ENCODE measurements at places on chromosomes 1 and 21.

- ATAC-seq, result no peak
Measured at GRCh38 chr1:246000638-246001015, 506.5 kb downstream of the SMYD3 start.

DNA sequence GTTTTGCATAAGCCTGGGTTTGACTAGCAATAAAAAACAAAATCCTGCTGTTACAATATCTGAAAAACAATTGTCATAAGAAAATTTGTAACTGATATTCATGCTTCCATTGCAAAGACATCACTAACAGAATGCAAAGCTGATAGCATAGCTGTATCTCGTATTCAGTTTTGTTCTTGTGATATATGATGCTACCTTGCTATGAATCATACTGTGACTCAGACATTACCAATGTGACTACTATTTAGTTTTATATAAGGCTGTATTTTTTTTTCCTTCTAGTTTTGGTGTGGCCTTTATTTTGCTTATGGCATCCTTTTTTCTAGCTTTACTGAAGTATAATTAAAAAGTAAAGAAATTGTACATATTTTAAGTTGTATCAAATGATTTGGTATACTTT, 1381.8 kb downstream of the MRPL39 start:
- no peak for ATAC-seq

DNA sequence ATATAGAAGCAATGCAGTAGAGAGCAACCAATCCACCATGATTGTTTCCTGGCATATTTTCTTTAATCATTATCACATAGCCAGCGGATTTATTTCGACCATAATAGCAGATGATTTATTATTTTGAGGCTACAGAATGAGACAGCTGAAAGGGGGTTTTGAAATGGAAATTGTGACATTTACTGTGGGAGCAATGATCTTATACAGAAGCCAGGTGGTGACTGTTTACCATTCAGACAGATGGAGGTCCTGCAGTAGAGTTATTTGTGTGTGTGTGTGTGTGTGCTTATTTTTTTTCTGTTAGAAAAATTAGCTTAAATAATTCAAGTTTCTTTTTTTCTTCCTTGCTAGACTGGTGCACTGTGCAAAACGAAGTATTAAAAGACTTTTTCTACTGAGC, 1784.5 kb downstream of the MRPL39 start:
- ATAC-seq, result no peak

DNA sequence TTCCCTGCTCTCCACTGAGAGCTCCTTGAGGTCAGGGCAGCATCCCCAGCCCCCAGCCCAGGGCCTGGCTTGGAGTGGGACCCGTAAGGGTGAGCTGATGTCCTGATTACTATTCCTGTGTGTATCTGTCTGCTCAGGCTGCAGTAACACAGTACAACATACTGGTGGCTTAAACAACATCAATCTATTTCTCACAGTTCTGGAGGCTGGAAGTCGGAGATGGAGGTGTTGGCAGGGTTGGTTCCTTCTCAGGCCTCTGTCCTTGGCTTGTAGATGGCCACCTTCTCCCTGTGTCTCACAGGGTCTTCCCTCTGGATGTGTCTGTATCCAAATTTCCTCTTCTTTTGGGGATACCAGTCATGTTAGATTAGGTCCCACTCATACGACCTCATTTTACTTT, 246.4 kb upstream of the POU3F1 start:
- ATAC-seq, result no peak

DNA sequence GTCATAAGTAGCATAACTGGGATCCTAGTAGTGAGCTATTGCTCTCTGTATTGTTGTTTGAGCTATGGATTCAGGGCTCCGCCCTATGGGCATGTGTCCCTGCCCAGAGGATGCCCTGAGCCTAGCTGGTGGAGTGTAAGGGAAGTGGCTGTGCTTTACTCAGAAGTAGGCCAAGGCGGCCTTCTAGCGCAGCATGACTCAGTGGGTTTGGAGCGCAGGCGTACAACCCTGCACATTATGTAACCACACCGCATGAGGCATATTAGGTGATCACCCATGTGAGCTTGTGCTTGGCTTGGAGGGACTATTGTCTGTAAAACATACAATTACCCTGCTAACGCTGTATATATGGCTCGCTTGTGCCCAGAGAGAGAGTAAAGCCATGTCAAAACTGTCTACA, 11.1 kb upstream of the UBE2U start:
- peak; percentile 5 for ATAC-seq

DNA sequence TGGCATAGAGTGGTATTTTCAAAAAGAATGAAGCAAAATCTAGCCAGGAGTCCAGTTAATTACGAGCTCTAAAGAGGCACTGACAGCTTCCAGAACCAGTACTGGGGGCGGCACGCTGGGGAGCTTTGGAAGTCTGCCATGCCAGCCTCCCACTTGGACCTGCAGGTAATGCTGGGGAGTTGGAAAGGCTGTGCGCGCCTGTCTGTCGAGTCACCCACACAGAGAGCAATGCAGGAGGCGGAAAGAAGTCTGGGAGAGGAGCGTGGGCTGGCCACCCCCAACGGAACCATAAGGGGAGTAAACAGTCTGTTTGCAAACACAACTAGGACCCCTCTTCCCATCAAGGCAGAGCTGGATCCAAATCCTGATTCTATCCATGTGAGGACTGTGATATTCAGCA, 84.5 kb downstream of the BEND5 start:
- no peak for ATAC-seq

- ATAC-seq, result no peak
Measured at GRCh38 chr1:38787041-38787440, 72.5 kb downstream of the RRAGC start.

- peak; percentile 51 for ATAC-seq
Measured at GRCh38 chr1:150066838-150067183, 765 bp upstream of the VPS45 start.

DNA sequence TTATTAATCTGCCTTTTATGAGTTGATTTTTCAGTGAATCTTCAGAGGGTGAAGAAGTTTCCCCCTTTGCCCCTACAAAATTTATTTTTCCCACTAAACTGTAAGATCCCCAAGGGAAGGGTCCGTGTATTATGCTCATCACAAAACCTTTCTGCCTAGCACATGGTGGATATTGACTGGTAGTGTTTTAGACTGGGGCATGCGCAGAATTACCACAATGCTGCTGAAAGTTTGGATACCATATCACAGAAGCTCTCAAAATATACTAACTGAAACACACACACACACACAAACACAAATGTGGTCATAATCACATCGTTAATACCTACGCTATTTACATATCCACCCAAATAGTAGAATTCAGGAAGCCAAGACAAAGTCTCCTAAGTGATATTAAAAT, 28.0 kb upstream of the DMRTB1 start:
- ATAC-seq, result no peak

DNA sequence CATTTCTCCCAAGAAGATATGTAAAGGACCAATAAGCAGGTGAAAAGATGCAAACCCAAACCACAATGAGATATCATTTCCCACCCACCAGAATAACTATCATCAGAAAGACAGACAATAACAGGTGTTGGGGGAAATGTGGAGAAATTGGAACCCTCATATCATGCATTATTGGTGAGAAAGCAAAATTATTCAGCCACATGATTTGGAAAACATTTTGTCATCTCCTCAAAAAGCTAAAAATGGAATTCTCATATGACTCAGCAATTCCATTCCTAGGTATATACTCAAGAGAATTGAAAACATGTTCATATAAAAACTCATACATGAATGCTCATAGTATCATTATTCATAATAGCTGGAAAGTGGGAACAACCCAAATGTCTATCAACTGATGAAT, 25.1 kb upstream of the RNF186 start:
- ATAC-seq, result no peak

Measured in stimulated activated memory B cell treated with anti-CD40 and anti-IgM and Interleukin-4, amounts not matched to agents 10 μg/mL and 1 μg/mL and 100 μg/mL, for 72 hours (primary cell).